Midbrain (tissue), 1 donor: ENCODE measurements at places on chromosomes 2 and 18.

- no peak for DNase-seq
Observed at GRCh38 chr2:190545555-190546385, 11.2 kb upstream of the NEMP2 start.

- no peak for DNase-seq
Observed at GRCh38 chr2:9753665-9754531, 89.4 kb upstream of the TAF1B start.

DNA sequence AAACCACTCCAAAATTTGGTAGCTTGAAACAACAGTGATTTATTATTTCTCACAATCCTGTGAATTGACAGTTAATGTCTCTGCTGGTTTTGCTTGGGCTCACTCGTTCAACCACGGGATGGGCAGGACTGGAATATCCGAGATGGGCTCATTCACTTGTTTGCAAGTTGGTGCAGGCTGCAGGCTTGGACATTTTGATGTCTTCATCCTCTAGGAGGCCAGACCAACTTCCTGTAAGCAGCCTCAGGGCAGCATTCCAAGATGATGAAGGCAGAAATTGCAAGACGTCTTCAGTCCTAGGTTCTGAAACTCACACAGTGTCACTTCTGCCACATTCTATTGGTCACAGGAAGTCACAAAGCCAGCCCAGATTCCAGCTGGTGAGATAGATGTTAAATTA, 47.1 kb downstream of the GPR39 start:
- DNase-seq = no peak

GRCh38 chr2:177906041-177906718, 166.4 kb downstream of the PDE11A start:
- peak; percentile 7 for DNase-seq

DNA sequence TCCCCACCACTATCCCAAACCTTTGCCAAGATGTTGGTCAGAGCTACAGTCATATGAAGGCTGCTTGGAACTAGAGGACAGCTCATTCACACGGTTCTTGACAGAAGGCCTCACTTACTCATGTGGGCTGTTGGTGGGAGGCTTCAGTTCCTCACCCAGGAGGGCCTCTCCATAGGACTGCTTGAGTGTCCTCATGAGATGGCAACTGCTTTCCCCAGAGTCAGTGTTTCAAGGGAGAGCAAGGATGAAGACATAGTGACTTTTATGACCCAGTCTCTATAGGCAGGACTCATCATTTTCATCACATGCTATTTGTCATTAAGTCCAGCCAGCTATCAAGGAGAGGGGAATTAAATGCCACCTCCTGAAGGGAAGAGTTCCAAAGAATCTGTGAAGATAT, 33.4 kb upstream of the OLA1 start:
- no peak for DNase-seq

DNA sequence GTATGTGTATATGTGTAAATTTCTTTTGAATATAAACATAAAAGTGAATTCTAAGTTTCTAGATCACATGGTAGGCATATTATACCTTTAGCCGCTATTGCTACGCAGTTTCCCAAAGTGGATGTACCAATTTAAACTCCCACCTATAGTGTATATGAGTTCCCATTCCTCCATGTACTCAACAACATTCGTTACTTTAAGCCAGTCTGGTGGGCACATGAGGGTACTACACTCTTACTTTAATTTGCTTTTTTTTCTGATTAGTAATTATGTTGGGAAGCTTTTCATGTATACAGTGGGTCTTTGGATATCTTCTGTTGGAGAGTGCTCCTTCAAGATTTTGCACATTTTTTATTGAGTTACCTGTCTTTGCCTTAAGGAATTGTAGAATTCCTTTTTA, 683.8 kb downstream of the ERBB4 start:
- DNase-seq = no peak

DNA sequence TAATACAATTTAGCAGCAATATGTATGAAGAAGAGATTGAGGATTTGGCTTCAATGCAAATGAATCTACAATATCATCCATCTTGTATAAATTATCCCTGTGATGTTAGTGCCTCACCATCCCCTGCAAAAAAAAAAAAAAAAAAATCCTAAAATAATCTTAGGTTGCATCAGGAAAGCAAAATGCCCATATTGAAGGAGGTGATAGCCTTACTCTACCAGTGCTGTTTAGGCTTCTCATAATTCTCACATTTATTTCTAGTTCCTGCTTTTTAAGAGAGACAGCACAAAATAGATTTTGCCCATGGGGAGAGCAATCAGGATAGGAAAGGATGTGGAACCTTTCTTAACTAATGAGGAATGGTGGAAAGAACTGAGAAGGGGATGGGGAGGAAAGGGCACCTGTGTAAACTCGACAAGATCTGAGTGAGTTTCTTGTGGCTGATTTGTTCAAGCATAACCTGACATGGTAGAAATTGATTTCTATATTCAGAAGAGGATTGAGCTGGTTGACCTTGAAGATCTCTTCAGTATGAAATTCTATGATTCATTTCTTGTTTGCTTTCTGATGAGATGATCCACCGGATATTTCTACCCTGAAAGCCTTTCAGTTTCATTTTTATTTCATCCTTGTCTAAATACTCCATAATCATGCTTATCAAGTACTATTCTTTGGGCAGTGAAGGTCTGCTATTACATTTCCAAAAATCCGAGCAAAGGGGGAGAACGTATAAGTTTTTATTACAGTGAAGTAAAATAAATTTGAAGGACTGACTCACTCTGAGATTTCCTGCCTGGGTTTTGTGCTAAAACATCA, 391.2 kb downstream of the PTPRM start:
- no peak for DNase-seq

GRCh38 chr2:181106789-181107627, 126.6 kb downstream of the UBE2E3 start:
- DNase-seq = no peak

DNA sequence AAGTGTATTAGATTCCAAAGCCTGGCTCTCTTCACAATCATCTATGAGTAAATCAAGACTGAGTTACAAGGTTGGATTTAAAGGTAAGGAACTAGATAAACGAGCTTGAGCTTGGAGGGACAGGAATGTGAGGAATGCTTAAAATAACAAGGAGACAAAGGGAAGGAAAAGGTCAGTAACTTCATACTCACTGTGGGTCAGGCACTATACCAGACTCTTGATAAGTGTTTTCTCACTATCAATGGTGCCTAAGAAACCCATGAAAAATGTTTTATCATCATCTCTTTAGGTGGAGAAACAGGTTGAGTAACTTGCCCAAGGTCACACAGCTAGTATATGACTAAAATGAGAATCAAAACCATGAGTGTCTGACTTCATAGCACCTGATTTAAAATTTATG, 212.1 kb downstream of the CDH2 start:
- no peak for DNase-seq

GRCh38 chr2:64025741-64026140, 6.5 kb upstream of the VPS54 start:
- no peak for DNase-seq

- no peak for DNase-seq
Observed at GRCh38 chr2:126901459-126901858, 2.8 kb downstream of the TEX51 start.

- DNase-seq = peak; percentile 47
Observed at GRCh38 chr2:14635391-14635871, 2.9 kb downstream of the LRATD1 start.

GRCh38 chr2:43223521-43224001, 2.8 kb downstream of the ZFP36L2 start:
- DNase-seq = peak; percentile 51

GRCh38 chr2:55163274-55163721, 68.8 kb downstream of the CLHC1 start:
- no peak for DNase-seq

GRCh38 chr2:228983700-228984099, 287.4 kb downstream of the PID1 start:
- no peak for DNase-seq

- DNase-seq = no peak
Observed at GRCh38 chr2:196481324-196481697, 158.2 kb upstream of the CCDC150 start.

GRCh38 chr2:86809481-86810121, 18.9 kb upstream of the CD8A start:
- no peak for DNase-seq

- no peak for DNase-seq
Observed at GRCh38 chr2:44939106-44940048, 2.1 kb upstream of the SIX3 start.

DNA sequence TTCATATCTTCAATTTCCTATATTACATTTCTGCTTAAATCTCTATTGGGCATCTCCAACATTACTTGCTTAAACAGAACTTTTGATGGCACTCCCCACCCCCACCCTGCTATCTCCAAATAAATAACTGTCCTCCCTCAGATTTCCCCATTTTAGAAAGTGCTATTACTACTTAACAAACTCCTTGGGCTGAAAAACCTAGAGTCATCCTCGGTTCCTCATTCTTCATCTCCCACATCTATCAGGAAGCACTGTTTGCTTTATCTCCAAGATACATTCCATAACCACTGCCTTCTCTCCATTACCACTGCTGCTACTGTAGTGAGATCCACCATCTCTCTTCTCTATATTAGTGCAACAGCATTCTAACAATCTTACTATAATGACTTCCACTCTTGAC, 150.4 kb upstream of the CYRIA start:
- DNase-seq = no peak

GRCh38 chr2:75327334-75327733, 128.0 kb upstream of the TACR1 start:
- DNase-seq = no peak

DNA sequence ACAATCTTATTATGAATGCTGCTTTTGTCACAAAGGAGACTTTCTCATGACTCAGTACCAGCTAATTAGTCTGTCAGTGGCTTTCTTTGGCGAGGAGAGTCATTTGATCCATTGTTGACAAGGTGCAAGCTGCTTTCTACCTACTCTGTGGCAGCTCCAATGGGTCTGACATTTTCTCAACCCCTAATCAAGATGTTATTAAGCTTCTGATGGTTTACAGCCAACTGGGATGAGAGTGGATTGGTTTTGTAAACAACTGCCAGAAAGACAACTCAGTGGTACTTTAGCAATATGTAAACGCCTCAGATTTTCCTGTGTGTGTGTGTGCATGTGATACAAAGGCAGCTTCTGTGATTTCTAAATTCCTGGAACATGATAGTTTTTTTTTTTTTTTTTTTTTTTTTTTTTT, 8.2 kb upstream of the CLIP4 start:
- no peak for DNase-seq

DNA sequence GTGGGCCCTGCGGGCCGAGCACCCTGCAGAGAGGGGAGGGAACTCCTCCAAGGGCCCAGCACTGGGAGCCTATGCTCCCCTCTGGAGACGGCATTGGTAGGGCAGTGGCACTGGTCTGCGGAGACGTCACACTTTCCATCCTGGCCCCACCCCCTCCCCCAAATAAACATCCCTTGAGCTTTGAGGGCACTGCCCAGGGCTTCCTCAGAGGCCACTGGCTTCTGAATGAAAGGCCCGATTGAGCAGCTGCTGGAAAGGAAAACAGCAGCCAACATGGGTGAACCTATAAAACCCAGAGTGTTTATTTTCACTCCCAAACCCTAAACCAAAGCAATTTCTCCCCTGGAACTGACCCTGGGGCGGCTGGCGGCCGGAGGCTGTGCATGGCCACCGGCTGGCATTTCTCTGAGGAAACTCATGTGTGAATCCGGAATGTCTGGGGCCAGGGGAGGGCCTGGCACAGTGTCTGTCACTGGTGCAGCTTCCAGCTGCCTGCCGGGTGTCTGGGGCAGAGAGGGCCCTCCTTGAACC, 138.9 kb downstream of the DYSF start:
- DNase-seq = peak; percentile 69

- no peak for DNase-seq
Observed at GRCh38 chr2:214139630-214140284, 271.1 kb upstream of the VWC2L start.

DNA sequence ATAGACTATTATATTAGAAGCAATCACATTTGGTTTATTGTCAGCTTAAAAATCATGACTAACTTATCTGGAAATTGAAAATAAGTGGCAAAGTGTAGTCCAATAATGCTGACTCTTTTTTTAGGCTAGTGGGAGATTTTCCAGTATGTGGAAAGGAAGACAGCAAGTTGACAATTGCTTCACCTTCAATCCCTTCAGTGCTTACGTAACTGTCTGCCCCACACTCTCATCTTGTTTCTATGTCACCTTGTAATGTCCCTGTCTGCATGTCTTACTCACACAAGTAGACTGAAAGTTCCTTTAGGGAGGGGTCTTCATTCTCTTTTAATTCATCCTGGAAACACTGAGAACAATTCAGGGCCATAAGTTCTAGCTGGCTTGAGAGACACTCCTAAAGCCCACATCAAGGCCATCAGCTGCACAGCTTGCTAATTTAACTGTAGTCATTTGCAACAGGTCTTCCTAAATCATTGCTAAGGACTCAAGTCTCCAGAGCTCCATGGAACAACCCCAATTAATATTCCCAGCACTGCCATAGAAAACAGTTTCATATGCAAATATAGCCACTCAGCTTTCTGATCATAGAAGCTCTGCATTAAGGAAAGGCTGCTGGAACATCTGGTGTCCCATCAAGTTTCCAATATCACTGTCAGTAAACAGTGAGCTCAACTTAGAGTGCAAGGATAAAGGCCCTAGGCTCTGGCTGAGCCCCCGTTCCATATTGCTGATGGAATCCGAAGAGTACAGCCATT, 230.5 kb downstream of the ETAA1 start:
- DNase-seq = no peak

DNA sequence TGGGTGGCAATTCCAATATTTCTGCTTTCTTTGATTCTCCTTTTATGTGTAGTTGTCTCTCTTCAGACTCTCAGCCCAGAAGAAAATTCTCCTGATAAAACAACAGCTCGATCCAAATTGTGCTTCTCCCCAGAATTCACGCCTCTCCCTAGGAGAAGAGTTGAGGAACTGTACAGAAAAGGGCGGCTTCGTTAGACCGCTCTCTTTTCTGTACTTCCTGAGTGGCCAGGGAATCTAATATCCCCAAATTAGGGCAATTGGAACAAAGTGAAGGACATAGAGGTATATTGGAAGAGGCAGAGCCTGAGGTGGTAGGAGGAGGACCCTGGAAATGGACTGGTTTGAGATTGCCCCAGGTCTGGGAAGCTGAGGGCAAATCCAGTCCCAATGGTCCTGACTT, 5.6 kb downstream of the ADCYAP1 start:
- DNase-seq = no peak

GRCh38 chr2:151357359-151357758, at the start of gene TNFAIP6:
TNFAIP6 (plus strand) TSS chr2:151357592; CDS start chr2:151357667, 75 bp downstream.
- DNase-seq = peak; percentile 14

DNA sequence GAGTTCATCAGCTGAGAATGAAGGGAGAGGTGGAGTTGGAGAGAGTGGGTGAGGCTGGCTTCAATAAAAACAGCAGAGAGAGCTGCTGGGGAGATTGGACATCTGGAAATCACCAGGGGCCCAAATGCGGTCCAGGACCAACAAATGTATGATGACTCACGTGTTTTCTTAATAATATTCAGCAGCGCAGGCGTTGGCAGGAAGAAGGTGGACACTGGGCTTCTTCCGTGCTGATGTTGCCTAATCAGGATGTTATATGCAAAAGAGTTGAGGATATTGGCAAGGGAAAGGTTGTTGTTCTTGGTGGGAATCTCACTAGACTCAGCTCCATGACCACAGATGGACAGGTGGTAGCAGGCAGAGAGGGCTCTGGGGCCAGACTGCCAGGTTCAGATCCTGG, 12.8 kb upstream of the PLA2R1 start:
- DNase-seq = no peak
